Jurkat, Clone E6-1 (cell line): ENCODE measurements at places on chromosomes 6 and 20.

- DNase-seq = no peak
Observed at GRCh38 chr20:1901704-1902103, 6.5 kb downstream of the SIRPA start.

DNA sequence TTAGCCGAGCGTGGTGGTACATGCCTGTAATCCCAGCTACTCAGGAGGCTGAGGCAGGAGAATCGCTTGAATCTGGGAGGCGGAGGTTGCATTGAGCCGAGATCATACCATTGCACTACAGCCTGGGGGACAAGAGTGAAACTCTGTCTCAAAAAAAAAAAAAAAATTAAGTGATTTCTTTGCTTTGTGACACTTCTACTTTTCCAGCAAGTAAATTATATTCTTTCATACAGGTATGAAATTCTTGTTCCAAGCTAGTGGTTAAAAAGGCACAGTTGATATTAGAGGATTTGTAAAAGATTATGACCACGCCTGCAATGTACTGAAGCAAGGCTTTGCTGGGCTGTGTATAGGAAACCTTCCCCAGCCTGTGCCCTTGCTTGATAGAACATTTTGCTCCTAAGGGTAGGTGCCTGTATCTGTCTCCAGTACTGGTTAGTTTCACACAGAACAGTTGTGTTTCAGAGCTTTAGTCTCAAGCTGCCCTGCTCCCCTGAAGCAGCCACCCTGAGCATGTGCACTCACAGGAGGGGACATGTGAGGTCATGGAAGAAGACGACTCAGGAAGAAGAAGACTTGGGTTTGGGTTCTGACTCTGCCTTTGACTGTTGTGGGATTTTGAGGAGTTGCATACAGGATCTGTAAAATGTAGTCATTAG lies 10.2 kb downstream of the PTPN1 start:
- DNase-seq = no peak

- no peak for DNase-seq
Observed at GRCh38 chr6:23526526-23526925, 599.5 kb upstream of the NRSN1 start.

DNA sequence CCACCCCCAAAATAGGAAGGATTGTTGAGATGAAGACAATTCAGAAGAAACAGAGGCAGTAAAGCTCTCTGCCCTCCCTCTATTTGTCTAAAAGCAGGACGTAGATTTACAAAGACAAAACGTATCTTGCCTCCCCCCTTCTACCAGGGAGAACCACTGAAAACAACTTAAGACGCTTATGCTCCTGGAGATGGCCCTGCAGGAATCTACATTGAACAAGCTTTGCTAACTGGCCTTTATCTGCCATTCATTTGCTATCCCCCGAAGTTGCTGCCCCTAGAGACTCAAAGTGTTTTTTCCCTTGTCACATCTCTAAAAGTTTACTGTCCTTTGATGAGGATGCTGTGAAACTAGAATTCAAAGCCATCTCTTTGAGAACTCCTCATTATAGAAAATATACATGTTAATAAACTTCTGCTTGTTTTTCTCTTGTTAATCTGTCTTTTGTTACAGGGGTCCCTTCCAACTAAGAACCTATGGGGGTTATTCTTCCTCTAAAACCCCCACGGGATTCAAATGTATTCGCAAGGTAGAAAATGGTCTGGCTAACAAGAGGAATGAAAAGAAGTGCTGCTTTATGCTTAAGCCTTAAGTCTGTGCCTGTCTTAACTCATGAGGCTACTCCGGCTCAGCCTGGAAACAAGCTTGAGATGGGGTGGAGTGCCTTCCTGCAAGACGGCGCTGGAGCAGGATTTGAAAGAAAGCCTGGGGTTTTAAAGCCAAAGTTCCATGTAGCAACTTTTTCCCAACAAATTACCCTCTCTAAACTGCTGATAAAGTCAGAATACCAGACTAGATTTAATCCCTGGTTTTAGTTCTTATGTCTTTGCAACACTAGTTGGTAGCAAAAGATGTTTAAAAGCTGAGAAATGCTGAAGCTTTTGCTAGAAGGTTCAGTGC lies 88.0 kb downstream of the CLIC5 start:
- no peak for DNase-seq

DNA sequence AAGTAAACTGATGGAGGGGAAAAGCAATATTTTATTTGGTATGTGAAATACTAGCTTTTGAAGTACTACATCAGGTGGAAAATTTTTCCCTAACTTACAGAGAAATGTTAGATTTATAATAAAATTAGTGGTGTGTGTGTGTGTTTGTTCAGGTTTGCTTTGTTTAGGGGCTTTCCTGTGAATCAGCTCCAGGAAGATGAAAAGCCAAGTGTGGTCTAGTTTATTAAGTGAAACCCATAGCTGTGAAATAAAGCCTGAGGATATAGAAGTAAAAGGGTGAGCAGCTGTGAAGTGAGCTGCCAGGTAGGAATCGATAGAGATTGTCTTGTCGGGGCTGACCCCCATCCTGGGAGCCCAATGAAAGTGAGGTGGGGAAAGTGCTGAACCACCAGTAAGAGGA lies 347.6 kb upstream of the IMPG1 start:
- DNase-seq = no peak

- no peak for DNase-seq
Observed at GRCh38 chr6:149035766-149036165, 281.7 kb upstream of the TAB2 start.

- no peak for DNase-seq
Observed at GRCh38 chr6:130696806-130697205, 130.4 kb upstream of the SMLR1 start.

GRCh38 chr20:32443386-32443974 lies 85.3 kb downstream of the ASXL1 start:
- peak; percentile 41 for DNase-seq

DNA sequence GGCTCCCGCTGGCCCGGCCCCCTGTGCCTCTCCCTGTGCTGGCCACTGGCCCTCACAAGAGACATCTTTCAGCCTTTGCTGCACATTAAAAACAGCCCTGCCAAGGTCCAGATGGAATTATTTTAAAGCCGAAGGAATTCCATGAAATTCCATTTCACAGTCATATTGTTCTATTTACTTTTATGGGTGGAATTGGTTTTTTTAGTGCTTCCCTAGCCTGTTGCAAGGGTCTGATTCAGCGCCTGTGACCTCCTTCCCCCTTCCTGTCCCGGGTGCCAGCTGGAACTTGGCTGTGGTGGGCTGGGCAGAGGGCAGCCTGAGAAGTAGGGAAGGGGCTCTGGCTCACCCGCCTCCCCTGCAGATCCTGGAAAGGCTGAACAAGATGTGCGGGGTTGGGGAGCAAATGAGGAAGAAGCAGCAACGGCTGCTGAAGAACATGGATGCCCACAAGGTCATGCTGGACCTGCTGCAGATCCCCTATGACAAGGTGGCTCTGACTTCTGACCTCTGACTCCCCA lies 34.3 kb downstream of the UQCC2 start:
- DNase-seq = no peak

GRCh38 chr6:118580585-118581419 lies 32.7 kb downstream of the PLN start:
- peak; percentile 21 for DNase-seq

GRCh38 chr20:48146877-48147276 lies 361.6 kb upstream of the SULF2 start:
- no peak for DNase-seq

DNA sequence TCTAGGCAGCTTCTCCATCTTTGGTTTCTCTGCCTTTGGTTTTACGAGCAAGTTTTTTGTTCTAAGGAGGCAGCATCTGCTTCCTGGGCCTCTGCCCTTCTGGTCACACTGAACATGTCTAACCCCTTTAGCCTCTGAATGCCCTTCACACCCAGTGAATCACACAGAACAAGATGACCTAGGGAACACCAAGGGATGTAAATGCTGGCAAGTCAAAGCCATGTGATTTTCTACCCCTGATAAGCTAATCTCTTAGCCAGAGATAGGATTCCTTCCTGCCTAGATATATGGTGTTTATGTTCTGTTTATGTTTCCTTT lies 7.2 kb upstream of the BPIFB6 start:
- DNase-seq = no peak

- no peak for DNase-seq
Observed at GRCh38 chr20:22684763-22685443, 100.5 kb upstream of the FOXA2 start.

GRCh38 chr6:53233309-53233708 lies 84.7 kb upstream of the GCM1 start:
- DNase-seq = no peak

DNA sequence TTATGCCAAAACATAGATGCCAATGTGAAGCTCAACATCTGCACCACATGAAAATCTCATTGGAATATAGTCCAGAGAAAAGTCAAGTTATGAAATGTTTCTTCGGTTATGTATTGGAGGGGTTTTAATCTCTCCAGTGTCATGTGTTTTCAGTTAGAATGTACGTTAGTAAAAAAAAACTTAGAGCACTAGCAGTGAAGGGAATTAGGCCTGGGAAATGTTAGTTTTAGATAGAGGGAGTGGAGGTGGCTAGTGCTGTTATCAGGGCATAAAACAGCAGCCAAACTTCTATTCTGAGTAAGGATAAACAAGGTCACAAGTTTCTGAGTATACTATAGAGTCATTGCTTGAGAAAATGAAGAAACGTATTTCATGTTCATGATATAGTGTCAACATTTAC lies 42.9 kb downstream of the HDGFL1 start:
- no peak for DNase-seq

DNA sequence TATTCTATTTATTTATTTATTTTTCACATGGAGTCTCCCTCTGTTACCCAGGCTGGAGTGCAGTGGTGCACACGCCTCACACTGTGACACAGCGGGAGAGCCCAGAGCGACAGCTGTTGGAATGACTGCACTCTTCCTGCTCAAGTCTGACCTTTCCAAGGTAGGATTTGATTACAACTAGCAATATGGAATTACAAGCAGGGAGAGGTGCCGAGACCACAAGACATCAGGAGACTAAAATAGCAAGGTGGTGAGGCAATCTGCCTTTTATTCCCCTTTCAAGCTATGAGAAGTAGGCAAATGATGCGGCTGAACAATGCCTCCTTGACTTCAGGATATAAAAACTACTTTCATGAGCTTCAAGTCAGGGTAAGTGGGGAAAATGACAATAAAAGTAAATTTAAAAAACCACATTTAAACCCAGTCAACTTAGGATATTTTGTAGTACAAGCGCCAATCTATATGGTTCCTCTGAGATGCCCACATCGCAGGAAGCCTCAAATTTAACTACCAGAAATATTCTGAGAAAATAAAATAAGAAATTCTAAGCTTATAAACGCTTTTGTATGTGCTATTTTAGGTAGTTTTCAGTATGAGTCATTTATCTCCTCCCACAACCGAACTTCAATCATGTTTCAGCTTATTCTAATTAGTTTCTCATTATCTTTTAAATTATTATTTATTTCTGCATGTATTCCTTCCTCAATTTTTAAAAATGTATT lies 146.9 kb upstream of the SGK1 start:
- DNase-seq = no peak

- no peak for DNase-seq
Observed at GRCh38 chr6:447381-448165, 56.0 kb downstream of the IRF4 start.

GRCh38 chr6:168282985-168283685 lies 36.4 kb downstream of the DACT2 start:
- no peak for DNase-seq

DNA sequence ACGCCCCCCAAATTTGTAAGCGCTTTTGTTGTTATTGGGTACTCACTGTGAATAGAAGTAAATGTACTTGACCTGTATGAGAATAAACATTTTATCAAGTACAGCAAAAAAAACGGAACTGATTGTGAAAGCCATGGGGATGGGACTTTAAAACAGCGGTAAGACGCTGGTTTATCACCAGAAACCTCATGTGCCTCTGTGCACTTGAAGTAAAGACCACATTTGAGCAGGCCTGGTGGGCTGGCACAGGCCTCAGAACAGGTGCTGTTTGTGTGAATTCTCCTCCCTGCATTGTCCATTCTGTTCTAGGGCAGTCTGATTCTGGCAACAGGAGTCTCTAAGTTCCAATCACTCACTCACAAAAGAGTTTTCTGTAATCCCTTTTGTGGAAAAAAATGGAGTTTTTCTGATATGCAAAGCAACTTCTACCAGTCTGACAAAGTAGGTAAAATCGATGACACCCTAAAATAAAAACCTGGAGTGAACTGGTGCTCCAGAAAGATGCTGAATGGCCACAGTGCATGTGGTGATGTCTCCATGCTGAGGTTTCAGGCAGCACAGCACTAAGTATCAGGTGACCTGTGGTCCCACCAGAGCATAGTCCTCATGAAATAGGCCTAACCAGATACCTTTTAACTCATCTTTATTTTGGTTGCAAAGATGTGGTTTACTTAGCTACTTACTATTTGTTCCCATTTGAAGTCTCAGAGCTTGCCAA lies 53.9 kb downstream of the STX7 start:
- no peak for DNase-seq

- DNase-seq = no peak
Observed at GRCh38 chr20:49906615-49907154, 8.6 kb downstream of the SPATA2 start.

DNA sequence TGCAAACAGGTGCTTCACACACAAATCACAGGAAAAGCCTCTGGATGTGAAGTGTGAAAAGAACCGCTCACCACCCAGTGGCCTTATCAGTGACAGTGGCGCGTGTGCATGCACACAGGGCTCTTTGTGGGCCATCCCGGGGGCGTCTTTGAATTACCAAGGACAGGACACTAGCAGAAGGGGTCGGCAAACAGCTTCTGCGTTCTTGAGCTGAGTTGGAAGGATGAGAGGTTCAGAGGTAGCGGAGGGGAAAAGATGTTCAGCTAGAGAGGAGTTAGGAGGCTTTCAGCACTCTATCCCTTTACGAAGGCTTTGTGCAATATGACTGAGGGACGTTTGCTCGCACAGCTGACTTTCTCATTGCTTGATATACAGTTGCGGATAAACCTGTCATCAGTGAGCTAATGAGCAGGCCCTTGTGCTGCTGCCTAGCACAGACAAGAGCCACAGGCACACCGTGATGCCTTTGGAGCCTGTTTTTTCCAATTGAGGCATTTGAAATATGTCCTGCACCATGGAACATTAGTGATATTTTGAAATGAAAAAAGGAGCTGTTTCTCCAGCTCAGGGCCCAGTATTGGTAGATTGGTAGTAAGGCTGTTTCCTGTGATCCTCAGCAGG lies 83.1 kb downstream of the IYD start:
- no peak for DNase-seq

DNA sequence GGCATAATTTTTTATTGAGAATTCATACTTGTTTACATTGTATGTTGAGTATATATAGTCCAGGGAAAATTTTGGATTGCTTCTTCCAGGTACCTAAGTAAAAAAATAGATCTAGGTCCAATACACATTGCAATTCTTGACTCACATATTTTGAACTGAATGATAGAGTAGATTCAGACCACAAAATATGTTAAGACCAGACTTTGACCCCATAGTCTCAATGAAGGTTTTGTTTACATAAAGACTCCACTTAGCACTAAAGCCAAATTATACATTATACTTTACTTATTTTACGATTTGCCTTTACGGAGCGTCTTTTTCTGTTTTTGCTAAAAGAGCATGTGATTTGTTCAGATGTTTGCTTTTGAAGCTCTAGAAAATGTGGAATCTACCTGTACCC lies 144.1 kb upstream of the PTCHD4 start:
- no peak for DNase-seq
